HL-60 (cell line): ENCODE measurements at places on chromosomes 16 and 17.

- no peak for DNase-seq
These were observed 2.8 kb upstream of the DYNC1LI2 start for GRCh38 chr16:66754211-66754610.

DNA sequence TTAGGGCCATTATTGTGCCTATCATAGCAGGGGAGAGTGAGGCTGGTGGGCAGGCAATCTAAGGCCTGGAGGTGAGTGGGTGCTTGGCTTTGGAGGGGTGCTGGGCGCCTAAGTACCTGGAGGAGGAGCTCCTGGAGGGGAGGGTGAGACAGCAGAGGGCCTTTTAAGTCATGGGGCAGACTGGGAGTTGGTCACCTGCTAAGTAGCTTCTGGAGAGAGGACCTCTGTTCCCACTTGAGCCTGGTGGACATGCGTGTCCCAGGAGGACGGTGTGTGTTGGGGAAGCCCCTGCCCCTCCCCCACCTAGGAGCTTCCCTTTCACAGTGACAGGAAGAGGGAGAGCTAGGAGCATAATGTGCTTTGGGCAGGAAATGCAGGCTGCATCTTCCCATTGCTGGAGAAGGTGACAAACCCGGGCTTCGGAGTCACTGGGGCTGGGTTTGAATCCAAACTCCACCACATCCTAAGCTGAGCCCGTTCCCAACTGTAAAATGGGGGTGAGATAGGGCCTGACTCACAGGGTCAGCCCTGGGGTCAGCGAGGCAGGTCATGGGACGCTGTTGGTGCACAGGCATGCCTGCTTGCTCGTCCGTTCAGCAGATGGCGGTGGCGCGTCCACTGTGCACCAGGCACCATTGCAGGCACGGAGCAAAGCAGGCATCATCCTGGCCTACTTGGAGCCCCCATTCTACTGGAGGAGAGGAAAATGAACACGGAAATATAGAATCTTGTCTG lies 37.9 kb downstream of the CMIP start:
- DNase-seq, result peak; percentile 57

DNA sequence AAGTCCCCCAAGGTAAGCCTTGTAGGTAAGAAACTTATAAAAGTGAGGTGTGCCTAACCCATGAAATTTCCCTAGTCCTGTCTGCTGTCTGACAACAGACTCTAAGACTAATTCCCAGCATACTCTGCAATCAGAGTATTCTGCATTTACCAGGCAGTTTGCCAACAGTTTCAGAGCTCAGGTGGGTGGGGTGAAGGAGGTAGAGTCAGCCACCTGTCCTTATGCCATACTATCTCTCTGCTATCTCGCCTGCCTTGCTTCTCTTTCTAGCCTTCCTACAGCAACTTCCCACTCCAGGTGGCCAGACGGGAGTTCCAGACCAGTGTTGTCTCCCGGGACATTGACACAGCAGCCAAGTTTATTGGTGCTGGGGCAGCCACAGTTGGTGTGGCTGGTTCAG lies 2.3 kb downstream of the ATP5MC1 start:
- DNase-seq, result no peak

DNA sequence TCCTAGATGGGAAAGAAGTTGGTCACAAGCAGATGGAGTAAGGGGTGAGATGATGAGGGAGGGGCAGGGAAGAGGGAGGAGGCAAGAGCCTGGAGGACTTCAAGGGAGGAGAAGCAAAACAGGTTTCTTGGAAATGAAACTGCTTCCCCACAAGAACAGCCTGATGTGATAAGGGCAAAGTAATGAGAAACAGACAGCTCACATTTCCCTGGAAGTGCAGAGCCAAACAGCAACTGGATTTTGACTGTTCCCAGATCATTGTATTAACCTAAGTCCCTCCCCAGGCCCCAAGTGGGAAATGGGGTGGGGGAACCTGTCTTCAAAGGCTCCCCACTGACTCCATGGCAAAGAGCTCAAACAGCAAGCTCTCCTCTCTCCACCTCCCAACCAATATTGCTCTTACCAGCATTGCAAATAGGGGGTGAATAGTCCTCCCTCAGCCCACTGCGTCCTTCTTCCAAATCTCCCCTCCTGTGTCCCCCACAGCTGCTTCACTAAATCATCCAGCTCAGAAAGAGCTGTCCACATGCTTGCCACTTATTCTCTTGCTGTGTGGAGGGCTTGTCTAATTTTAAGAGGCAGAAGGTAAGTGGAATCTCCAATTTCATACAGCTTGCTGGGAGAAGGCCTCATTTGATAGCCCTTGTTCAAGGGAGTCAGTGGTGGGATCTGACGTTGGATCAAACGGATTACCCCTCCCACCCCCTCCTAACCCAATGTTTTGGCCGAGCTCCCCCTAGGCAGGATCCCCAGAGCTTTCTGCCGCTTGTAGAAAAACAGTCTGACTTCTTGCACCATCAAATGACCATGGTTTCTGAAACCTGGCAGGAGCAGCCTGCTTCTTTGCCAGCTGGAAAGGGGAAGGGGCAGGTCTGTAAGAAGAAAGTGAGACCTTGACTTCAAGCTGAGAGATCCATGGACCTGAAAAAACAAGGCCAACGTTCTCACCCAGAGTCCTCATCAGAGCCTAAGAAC lies 56.3 kb upstream of the SMIM36 start:
- no peak for DNase-seq

DNA sequence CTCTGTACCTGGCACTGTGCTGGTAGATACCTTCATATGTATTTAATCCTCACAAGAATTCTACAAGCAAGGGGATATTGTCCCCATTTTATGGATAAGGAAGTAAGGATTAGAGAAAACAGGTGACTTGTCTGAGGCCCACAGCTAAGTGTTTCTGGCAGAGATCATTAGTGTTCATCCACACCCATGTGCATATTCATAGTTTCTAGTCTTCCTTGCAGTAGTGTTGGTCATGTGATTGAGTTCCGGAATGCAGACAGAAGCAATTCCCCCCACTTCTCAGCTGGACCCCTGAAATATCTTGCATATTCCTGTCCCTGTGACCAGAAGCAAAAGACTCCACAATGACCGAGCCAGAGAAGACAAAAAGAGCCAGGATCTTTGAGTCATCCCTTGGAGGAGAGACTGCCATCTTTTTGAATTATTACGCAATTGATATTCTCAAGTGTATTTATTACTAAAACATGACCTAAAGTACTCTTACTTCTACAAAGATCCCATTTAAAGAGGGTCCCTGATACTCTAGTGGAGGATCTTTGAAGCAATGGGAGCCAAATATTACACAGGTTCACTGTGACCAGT lies 43.4 kb downstream of the SOX9 start:
- no peak for DNase-seq

DNA sequence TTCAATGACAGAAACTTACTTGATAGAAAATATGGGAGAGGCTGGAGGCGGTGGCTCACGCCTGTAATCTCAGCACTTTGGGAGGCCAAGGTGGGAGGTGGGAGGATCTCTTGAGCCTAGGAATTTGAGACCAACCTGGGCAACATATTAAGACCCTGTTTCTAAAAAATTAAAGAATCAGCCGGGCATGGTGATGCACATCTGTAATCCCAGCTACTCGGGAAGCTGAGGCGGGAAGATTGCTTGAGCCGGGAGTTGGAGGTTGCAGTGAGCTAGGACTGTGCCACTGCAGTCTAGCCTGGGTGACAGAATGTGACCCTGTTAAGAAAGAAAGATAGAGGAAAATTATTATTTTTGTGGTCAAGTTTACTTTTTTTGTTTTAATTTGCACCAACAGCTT lies 2.1 kb upstream of the NLK start:
- no peak for DNase-seq

- DNase-seq, result peak; percentile 59
These were observed 319.8 kb downstream of the SEC14L1 start for GRCh38 chr17:77460514-77461046.

GRCh38 chr17:82638183-82638773 lies 10.0 kb downstream of the WDR45B start:
- DNase-seq, result no peak

- peak; percentile 60 for DNase-seq
These were observed 32.1 kb downstream of the HELZ start for GRCh38 chr17:67212714-67213417.

- no peak for DNase-seq
These were observed 219.0 kb downstream of the FTO start for GRCh38 chr16:53922807-53923571.

DNA sequence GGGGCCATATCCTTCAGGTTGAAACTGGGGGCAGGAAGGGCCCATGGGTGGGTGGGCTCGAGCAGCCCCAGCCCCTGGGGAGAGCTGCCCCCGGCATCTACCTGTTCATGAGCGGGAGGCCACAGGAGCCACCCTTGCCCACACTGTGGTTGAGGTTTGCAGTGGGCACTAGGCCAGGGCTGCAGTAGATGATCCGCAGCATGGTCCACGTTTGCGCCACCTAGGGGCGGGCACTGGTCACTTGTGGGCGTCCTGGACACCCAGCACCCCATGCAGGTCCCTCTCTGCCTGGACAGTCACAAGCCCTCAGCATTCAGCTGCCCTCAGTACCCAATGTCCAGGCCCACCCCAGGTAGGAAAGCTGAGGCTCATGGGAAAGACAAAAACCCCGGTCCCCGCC lies 1.8 kb upstream of the JMJD8 start:
- DNase-seq, result peak; percentile 71

- DNase-seq, result no peak
These were observed 7.3 kb upstream of the CUEDC1 start for GRCh38 chr17:57962279-57963148.

DNA sequence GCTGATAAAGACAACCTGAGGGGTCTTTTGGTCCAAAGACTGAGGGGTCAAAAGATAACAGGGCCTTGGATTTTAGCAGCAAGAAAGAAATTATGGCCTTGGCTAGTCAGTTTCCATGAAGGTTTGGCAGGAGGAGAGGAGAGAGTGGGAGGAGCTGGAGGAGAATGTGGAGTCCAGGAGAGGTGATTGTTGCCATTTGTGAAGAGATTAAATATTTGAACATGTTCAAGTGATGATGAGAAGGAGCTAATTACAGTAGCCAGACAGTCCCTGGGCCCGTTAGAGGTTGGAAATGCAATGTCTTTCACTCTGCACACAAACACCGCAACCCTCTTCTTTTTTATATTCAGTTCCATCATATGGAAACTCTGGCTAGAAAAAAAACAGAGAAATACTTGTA lies 68.6 kb downstream of the TNRC6C start:
- DNase-seq, result no peak

- peak; percentile 12 for DNase-seq
These were observed 7.4 kb downstream of the FOXF1 start for GRCh38 chr16:86517652-86518258.

- no peak for DNase-seq
These were observed 25.4 kb downstream of the NGFR start for GRCh38 chr17:49520386-49521087.

DNA sequence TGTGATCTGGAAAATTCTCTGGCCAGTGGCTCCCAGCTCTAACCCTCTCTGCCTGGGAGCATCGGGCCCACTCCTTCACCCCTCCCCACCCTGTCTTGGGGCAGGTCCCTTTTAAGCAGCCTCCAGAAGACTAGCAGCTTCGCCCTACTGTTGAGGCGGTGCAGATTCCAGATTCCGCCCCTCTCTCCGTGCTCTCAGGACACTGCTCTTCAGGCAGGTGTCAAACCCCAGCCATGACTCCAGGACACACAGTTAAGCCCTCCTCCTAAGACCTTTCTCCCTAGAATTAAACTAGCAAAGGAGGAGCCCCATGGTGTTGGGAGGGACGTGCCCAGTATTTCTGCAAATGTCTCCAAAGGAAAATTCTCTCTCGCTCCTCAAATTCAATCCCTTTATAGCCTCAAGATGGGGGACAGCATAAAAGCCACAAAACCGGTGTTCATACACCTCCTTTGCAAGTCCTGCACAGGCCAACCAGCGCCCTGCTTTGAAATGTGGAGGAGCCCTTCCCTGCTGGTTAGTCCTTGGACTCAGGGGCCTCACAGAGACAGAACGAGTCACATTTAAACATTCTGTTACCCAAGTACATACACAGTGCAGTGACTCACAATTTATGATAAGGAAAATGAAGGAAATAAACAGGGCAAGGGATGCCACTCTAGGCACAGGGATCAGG lies 7.2 kb downstream of the LPO start:
- DNase-seq, result no peak
